ENCODE measurements at places on chromosomes 3 and 15.

DNA sequence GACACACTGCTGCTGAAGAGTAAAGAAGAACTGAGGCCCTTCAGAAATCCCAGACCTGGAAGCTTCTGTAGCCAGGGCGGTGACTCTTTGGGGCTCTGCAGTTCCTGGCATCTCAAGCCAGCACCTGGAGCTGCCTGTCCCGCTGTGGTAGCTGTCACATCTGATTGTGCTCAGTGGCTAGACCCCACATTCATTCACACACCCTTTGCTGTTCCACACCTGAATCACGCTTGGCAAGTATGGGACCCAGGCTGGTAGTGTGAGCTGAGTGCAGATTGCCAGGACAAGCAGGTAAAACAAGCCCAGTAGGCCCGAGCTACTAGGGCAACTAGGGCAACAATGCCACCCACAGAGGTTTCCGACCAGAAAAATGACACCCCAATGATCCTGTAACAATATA, 218.2 kb downstream of the VGLL3 start:
- no peak for DNase-seq

- no peak for DNase-seq
Measured at GRCh38 chr3:128874481-128875180, 4.8 kb upstream of the ACAD9 start.

DNA sequence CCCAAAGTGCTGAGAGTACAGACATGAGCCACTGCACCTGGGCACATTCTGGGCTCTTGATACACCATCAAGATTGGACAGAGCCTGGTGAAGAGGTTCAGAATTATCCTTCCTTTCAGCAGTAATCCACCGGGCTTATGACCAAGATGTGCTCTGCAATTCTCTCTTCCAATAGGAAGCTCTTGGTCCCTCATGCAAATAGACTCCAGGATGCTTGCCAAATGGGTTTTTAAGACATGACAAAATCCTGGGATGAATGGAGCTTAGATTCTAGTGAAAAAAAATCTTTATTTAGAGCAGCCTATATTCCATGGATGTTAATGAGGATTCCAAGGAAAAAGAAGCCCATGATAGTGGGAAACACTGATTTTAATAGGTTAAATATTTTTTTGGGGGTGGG, 119.1 kb downstream of the SV2B start:
- no peak for DNase-seq

GRCh38 chr15:45377609-45378148, 665 bp downstream of the GATM start:
- DNase-seq = no peak

GRCh38 chr3:50610181-50610971, 1.2 kb downstream of the CISH start:
- DNase-seq = no peak

DNA sequence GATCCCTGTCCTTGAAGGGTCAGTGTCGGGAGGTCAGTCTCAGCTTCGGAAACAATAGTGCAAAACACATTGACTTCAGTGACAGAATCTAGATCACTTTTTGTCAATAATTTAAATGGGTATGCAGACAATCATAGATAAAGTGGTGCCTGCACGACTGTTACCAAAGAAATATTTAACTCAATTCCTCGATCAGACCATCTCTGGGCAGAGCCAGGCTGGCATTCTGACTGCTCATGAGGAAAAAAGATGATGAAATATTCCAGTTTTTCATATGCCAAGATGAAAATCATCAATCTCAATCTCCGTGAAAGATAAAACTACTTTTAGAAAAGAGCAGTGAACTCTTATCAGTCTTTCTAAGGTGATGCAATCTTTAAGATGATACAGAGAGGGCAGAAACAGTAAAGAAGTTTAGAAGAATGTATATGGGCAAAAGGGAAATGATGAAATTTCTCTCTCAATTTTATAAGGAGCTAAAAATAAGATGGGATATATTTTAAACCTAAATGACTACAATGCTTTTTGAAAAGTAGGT, 169.9 kb downstream of the WDR72 start:
- no peak for DNase-seq

DNA sequence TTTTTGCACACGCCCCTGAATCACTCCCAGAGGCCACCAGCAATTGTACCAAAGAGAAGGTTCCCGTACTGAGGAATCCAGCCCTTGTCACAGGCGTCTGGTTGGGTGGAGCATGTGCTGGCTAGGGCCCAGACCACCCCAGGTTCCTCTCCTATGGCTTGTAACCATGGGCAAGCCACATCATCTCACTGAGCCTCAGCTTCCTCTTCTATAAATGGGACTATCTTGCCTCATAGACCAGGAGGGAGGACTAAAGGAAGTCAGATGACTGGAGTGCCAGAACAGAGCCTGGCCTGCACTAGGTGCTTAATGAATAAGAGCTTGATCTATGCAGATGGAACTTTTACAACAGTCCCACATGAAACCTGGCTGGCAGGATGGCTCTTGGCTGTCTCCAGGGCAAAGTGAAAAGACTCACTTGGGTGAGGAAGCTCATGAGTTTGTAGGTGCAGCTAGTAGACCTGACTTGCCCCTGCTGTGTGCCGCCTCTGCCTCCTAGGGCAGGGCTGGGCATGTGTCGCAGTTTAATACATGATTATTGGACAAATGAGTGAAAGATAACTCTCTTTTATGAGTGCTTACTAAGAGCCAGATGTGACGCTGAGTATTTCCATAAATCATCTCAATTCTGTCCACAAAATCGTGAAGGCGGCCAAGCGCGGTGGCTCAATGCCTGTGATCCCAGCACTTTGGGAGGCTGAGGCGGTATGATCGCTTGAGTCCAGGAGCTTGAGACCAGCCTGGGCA, 29.3 kb downstream of the CTSH start:
- DNase-seq = no peak
